ENCODE measurements at places on chromosomes 11 and 22. TPM values are rescaled to one million over a fixed set of nuclear protein-coding genes. Genes with fewer than 3 reads are reported as not detected.

NXPE4 gene
- total RNA-seq: not detected

MAPK8IP2 gene
- total RNA-seq: not detected

UPK3A gene
- total RNA-seq: not detected

SLC25A18 gene
- not detected for total RNA-seq

MLC1 gene
- total RNA-seq: not detected

SLC17A6 gene
- not detected for total RNA-seq

CENPM gene
- 32.7 TPM for total RNA-seq

BMAL1 gene
- 6.2 TPM for total RNA-seq

CRACR2B gene
- total RNA-seq: 6.5 TPM

TTC36 gene
- not detected for total RNA-seq

BID gene
- total RNA-seq: 32.2 TPM

IZUMO1R gene
- not detected for total RNA-seq

CPSF7 gene
- 8.4 TPM for total RNA-seq

IFITM5 gene
- total RNA-seq: not detected

THY1 gene
- 4.0 TPM for total RNA-seq

IGLL1 gene
- not detected for total RNA-seq

PTPMT1 gene
- 99.8 TPM for total RNA-seq

MMP7 gene
- total RNA-seq: 0.97 TPM

POU2AF2 gene
- total RNA-seq: not detected

CATSPER1 gene
- 0.61 TPM for total RNA-seq

GAL3ST1 gene
- total RNA-seq: not detected

PRG3 gene
- total RNA-seq: not detected

PAMR1 gene
- 0.32 TPM for total RNA-seq

SART1 gene
- total RNA-seq: 74.5 TPM

HORMAD2 gene
- total RNA-seq: not detected

TMEM191B gene
- 0.15 TPM for total RNA-seq

C11orf65 gene
- not detected for total RNA-seq

OR52I2 gene
- not detected for total RNA-seq

JAML gene
- total RNA-seq: 1.2 TPM

BBOX1 gene
- total RNA-seq: not detected

VSIG2 gene
- 0.46 TPM for total RNA-seq

RFPL3 gene
- total RNA-seq: not detected

SREBF2 gene
- 39.5 TPM for total RNA-seq
